T-helper 17 cell (primary cell): ENCODE measurements at places on chromosomes 3 and 15. TPM values are rescaled to one million over a fixed set of nuclear protein-coding genes. Genes with fewer than 3 reads are reported as not detected.

The LYZL4 gene
- total RNA-seq: not detected

GRCh38 chr3:77079988-77080610 lies 40.2 kb downstream of the ROBO2 start:
- DNase-seq: no peak

GRCh38 chr3:2838546-2839157 lies 271.5 kb downstream of the IL5RA start:
- DNase-seq: no peak

The DGKG gene
- 2.6 TPM for total RNA-seq

The GOLGA8J gene
- not detected for total RNA-seq

- DNase-seq: no peak
Measured at GRCh38 chr15:89075101-89075640, 13.1 kb upstream of the ABHD2 start.

- DNase-seq: no peak
Measured at GRCh38 chr15:62320259-62320658, 155.2 kb upstream of the C2CD4B start.

GRCh38 chr3:47443611-47443995 lies 32.1 kb downstream of the SCAP start:
- no peak for DNase-seq

GRCh38 chr3:110419096-110419495 lies 652.5 kb upstream of the NECTIN3 start:
- no peak for DNase-seq

The DISP2 gene
- 0.02 TPM for total RNA-seq

The GLDN gene
- total RNA-seq: 0.21 TPM

DNA sequence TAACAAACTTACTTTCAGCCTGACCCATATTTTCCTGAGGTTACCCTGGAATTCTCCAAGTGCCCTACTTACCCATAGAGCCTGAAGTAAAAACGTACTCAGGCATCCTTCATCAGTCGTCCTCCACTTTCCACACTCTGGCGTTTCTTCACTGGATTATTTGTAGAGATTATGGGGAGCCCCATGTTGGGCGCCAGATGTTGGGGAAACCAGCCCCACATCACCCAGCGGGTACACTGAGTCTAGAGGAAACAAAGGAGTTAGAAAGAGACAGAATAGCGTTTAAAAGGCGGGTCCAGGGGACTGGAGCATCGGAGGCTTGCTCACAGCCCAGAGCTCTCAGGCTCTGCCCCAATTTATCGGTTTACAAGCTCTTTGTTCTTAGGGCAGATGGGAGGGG lies 9.7 kb upstream of the SLC28A2 start:
- DNase-seq: no peak

DNA sequence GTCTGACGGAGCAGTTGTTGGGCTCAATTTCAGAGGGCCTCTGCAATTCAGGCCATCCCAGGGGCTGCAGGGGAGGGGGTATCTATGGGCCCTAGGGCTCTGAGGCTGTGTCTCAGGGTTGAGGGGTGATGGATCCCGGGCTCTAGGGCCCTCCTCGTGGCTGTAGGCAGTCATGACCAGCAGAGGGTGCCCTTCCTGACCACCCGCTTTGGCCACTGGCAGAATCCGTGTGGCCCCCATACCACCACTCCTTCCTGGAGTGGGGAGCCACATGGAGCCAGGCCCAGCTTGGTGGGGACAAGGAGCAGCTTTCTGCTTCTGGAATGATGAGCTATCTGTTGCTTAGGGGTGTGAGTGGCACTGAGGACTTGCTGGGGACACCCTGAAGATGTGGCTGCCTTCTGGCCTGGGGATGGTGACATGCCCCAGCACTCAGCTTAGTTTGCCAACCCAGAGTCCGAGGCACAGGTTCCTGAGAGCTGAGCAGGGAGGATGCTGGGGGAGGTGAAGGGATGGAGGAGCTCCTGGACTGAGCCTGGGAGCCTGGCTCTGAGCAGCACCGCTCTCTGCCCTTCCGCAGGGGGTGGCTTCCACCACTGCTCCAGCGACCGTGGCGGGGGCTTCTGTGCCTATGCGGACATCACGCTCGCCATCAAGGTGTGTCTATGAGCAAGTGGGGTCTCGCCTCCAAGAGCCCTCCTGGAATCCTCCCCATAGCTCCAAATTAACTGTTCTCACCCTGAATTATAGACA lies 20.2 kb downstream of the HDAC11 start:
- DNase-seq: no peak

The GNAT1 gene
- not detected for total RNA-seq

The AVEN gene
- 8.9 TPM for total RNA-seq

DNA sequence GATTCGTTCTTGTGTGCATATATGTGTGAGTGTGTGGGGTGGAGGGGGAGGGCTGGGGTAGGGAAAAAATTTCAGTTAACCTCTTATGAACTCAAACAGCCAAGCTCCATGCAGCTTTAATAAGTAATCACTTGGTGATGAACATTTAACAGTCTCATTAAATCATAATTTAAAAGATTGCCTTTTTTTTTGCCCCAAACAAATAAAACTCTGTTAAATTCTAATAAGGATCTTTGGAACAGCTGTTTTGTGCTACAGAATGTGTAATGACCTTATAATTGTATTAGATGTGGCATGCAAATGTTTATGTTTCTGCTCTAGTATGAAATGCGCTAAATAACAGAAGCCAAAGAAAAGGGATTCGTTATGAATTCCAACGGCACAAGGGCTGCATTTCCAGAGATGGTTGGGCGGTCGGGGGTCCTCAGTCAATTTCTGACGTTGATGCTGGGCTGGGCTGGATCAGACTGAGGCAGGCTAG lies 80.0 kb upstream of the RORA start:
- no peak for DNase-seq

DNA sequence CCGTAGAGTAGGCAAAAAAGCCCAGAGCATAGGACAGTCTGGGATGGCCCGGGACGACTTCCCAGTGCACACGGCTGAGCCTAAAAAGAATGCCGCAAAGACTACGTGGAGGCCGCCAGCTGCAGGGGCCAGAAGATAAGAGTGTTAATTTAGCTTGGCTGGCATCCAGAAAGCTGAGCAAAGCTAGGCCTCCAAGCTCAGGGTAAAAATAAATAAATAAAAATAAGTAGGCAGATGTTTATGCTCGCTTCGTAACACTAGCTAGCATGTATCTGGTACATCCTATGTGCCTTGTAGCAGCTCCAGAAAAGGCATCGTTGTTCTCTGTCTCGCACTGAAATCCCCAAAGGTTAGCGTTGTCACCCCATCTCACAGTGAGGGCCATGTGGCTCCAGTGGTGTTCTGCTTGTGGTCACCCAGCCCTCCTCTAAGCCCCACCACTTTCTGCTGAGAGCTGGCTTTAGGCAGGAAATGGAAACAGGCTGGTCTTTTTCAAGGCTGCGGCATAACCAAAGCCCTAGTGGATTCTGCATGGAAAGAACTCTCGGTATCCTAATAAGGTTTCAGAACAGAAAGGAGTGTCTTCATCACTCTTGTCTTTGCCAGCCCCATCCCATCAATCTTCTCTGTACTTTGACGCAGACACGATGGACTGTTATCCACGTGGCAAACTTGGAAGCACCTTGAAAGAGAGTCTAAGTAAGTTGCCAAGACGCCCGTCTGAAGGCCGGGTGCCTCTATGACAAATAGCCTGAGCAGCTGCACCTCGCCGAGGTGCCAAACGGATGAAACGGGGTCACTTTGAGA lies 58.1 kb upstream of the MEF2A start:
- no peak for DNase-seq

DNA sequence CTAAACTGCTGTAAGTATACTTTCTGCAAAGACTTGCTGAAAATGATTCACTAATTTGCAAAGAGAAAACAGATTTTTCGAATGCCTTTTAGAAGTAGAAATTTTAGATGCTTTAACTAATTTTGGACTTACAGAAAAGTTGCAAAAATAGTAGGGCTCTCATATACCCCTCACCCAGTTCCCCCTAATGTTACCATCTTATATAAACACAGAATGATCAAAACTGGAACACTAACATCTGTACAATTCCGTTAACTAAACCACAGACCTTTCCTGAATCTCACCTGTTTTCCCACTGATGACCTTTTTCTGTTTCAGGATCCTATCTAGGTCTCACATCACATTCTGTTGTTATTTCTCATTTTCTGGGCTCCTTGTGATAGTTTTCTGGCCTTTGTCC lies 454.8 kb downstream of the SHQ1 start:
- DNase-seq: no peak

- no peak for DNase-seq
Measured at GRCh38 chr15:96285729-96286254, 44.7 kb upstream of the NR2F2 start.

DNA sequence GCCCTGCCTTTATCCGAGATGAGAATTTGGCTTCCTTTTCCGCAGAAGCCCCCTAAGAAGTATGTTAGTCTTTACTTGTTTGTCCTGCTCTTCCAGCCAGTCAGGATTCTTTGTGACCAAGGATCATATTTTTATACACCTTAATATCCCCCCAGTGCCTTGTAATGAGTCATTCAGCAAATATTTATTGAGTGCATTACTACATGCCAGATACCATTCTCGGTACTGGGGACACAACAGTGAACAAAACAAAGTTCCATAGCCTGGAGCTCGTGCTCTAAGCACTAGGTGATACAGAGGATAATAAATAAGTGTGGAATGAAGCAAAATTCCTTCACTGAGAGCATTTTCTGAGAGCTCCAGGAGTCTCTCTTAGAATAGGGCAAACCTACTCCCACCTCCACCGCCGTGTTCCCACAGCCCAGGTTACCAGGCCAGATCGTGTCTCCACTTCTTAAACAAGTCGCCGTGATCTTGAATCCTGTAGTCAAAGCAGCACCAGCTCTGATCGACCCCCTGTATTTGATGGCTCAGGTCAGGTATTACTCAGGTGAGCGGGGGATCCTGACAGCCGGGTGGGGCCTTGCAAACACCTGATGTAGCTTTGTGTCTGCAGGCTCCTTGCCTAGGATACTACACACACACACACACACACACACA lies 18.5 kb downstream of the TTC21A start:
- DNase-seq: no peak

The ZNF774 gene
- total RNA-seq: 0.15 TPM

The ZNF860 gene
- total RNA-seq: not detected

DNA sequence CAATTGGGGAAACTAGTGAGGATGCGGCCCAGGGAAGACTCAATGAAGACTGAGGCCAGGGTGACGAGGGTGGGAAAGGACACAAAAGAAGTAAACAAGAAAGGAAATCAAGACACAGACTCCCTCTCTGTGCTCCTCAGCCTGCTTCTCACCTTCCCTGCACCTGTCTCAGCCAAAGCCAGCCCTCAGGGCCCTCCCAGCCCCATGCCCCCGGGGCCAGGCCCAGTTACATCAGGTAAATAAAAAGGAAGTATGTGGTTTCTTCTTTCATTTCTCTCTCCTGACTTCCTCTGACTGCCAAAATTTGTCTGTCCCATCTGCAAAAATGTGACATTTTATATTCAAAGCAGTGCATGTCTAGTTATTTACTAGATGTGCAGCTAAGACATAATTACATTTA lies 328.0 kb downstream of the UACA start:
- no peak for DNase-seq

The DPPA4 gene
- total RNA-seq: 0.21 TPM

The KBTBD13 gene
- not detected for total RNA-seq

- no peak for DNase-seq
Measured at GRCh38 chr3:133863911-133864310, 31.8 kb downstream of the RAB6B start.

DNA sequence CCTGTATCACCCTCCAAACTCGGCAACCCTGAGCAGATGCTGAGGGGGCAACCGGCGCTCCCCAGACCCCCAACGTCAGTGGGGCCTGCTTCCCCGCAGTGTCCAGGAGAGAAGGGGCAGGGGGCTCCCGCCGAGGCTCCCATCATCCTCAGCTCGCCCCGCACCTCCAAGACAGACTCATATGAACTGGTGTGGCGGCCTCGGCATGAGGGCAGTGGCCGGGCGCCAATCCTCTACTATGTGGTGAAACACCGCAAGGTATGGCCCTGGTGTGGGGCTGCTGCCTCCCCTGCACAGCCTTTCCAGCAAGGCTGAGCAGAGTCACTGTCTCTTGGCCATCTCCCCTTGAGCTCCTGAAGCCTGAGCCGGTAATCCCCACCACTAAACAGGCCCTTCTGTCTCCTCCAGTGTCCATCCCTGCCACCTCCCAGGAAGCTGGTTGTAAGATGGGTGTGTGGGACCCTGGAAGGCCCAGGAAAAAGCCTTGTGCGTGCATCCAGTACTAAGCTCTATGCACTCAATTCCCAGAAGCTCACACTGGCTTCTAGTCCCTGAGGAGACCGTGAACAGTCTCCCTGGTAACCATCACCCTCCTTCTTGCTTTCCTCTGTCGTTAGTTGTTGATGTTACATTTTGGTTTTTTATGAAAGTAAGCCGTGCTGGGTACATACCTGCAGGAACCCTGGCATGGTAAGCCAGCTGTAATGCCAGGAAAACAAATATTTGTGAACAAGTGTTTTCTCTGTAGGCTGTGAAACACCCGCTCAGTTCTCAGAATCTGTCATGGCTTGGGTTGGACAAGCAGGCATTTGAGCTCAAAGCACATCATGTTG lies 63.3 kb downstream of the BOC start:
- DNase-seq: no peak

DNA sequence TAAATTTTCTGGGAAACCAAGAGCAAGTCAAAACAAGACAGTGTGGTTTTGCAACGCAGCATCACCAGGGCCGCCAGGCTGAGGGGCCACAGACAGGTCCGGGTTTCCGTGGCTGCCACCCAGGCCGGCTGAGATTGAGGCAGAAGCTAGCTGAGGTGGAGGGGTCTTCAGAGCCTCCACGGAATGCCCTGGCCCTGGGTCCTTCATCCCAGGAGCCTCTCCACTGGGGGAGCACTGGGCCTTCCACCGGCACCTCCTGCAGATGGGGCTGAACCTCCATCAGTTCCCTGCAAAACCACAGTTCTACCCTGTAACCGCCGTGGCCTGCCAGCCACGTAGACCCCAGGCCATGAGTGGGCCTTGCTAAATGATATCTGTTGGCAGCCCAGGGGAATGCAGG lies 152.7 kb downstream of the CHSY1 start:
- DNase-seq: no peak
